ENCODE measurements at places on chromosomes 3 and 15. TPM values are rescaled to one million over a fixed set of nuclear protein-coding genes. Genes with fewer than 3 reads are reported as not detected.

The EOMES gene
- total RNA-seq, result not detected

The FLNB gene
- total RNA-seq, result 454 TPM

The CDCP1 gene
- total RNA-seq, result 76.4 TPM

The PLA2G4E gene
- not detected for total RNA-seq

The BRK1 gene
- 89.8 TPM for total RNA-seq
